ENCODE measurements at places on chromosomes 5 and 9.
A peak's percentile ranks its signal among the peaks of the same experiment; 100 is the strongest.

GRCh38 chr9:95333426-95333825 lies 15.9 kb upstream of the FANCC start:
- no peak for DNase-seq

GRCh38 chr5:58543723-58544122 lies 39.2 kb upstream of the RAB3C start:
- DNase-seq: no peak

DNA sequence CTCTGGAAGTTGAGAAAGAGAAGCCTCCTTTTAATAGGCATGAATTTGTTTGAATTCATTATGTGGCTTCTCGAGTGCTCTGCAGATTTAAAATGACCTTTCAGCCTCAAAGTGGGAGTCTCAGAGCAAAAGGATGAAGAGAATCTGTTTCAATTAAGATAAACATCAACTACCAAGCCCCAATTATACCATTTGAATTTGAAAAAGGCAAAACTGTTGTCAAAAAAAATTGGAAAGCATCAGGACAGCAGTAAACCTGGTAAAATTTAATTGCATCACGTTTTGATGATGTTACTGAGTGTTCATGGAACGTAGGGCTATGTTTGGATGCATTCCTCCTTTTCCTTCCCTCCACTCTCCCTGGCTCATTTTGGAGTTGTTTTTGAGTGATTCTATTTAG lies 637.2 kb downstream of the PDE4D start:
- no peak for DNase-seq

DNA sequence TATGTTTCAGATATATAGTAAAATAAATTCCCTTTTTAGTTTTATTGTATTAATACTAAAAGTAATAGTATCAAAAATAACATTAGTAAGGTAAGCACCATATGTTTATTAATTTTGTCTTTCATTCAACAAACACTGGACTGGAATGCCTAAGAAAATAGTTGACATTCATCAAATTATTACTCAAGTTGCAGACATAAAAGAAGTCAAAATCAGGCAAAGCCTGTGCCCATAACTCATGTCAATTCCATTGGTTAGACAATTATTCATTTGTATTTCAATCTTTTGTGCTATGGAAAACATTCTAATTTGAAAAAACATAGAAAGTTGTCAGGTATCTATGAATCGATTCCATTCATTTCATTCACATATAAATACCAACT lies 158.9 kb downstream of the CEMIP2 start:
- DNase-seq: no peak

DNA sequence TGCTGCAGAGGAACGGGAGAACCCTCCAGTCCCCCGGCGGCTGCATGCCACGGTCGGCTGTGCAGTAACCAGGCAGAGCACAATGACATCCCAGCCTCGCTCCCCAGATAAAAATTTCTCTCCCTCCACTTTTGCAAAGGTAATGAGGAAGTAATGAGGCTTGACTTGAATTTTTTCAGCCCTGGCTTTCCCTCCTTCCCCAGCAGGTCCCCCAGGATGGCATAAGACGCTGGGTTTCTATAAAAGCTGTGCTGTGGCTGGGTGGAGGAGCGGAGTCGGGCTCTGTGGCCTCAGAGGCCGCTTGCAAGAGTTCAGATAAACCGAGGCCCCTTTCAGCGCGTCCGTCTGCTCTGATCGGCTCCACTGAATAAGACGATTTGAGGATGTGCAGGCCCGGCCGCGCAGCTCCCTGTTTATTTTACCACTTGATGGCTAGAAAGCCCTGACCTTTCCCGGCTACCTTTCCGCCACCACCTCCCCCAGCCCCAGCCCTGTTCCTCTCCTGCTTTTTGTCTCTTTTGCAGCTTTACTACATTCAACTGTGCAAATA lies 351.9 kb upstream of the IRX2 start:
- no peak for DNase-seq

- no peak for DNase-seq
Observed at GRCh38 chr9:119793218-119793617, 424.0 kb upstream of the BRINP1 start.

- DNase-seq: no peak
Observed at GRCh38 chr5:164680812-164681520, 1175.5 kb downstream of the MAT2B start.

DNA sequence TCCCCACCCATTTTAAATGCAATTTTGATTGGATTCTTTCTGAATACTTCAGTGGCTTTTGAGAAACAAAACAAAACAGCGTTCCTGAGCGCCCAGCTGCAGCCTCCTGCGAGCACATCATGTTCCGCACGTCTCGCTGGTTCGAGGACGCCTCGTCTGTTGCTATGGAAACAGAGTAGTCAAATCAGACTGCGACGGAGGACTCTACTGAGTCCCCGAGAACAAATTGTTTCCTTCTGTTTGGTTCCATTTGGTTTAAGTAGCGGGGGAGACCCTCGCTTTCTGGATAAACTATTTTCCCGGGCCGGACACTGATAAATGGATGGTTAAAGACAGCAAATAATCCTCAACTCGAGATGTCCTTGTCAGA lies 69.0 kb downstream of the SLC28A3 start:
- DNase-seq: peak; percentile 50

DNA sequence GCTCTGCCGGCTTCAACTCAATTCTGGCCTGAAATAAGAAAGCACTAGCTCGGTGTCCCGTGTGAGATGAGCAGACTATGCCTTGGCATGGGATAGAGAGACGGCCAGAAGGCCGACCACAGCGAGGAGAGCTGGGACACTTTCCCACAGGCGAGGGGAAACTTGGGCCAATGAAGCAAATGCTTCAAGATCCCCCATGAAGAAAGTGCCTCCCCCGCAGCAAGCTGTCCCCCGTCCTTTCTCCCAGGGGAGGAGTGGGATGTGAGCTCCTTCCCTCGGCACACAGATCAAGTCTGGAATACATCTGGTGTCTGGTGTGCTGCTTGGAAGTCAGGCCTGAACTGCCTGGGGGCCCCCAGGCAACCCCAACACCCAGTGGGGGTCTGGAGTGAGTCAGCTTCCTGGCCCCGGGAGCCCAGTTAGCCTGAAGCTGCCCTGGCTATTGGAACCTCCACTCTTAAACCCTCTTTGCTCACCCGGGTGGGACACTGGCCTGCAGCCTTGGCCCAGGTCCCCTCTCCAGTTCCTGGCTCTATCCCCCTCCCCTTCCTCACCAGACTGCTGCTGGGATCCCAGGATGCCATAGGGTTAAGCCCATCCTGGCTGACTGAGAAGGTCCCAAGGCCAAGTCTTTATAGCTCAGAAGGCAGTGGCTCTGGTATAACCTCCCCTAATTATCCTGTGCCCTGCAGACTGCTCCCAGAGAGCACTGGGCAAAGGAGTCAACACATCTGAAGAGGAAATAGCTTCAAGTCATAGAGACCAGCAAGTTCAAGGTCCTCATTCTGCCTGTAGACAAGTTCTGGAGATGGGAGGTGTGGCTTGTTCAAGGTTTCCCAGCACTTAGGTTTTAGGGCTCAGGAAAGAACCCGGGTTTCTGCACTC lies 205.3 kb downstream of the TTLL11 start:
- DNase-seq: no peak

DNA sequence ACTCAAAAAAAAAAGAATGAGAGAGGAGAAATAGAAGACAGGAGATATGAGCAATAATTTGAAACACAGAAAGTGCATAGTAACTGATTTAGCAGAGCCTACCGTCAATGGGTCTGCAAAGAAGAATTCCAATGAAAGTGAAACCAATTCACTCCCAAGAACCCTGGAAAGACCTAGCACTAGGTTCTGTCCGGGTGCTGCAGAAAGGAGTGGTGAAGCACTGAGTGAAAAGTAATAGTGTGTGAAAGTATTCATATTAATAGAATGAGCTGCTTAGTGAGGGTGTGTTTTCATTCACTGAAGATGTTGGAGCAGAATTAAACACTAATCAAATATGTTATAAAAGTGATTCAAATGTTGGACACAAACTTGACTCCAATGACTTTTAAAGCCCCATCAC lies 51.3 kb upstream of the SLC30A5 start:
- DNase-seq: no peak

DNA sequence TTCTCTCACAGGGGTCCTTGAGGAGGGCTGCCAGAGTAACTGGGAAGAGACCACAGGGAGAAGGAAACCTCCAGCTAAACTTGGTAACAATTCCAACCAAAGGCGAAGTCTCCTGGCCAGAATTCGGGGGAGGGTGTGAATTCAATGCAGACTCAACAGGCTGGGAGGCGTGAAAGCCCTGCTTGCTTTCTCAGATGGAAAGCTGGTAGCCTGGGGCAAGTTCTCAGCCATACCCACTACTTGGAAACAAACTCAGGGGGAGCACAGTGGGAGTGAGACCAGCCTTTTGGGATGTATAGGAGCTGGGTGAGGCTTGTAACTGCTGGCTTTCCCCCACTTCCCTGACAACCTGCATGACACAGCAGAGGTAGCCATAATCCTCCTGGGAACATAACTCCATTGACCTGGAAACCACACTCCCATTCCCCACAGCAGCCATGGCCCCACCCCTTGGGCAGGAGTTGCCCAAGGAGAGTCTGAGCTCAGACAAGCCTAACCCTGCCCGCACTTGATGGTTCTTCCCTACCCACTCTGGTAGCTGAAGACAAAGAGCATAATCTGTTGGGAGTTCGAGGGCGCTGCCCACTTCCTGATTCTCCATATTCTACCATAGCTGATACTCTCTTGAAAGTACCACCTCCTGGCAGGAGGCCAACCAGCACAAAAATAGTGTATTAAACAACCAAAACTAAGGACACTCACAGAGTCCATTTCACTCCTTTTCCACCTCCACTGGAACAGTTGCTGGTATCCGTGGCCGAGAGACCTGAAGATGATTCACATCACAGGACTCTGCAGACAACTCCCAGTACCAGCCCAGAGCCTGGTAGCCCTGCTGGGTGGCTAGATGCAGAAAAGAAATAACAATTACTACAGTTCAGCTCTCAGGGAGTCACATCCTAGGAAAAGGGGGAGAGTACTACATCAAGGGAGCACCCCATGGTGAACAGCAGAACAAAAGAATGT lies 123.8 kb downstream of the FAM170A start:
- no peak for DNase-seq

- no peak for DNase-seq
Observed at GRCh38 chr5:154193283-154193682, 2.8 kb downstream of the GALNT10 start.

DNA sequence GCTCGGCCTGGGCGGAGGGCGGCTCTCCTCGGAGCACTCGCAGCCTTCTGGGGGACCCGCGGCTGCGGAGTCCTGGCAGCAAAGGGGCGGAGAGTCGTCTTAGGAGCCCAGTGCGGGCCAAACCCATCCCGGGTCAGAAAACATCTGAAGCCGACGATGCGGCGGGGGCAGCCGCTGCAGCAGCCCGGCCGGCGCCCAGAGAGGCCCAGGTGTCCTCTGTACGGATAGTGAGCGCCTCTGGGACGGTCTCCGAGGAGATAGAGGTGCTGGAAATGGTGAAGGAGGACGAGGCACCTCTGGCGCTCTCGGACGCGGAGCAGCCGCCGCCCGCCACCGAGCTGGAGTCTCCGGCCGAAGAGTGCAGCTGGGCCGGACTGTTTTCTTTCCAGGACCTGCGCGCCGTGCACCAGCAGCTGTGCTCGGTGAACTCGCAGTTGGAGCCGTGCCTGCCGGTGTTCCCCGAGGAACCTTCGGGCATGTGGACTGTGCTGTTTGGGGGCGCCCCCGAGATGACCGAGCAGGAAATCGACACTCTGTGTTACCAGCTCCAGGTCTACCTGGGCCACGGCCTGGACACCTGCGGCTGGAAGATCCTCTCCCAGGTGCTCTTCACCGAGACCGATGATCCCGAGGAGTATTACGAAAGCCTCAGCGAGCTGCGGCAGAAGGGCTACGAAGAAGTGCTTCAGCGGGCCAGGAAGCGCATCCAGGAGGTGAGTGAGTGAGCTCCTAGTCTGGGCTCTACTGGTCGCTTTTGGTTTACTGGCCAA lies 1.2 kb downstream of the JMY start:
- peak; percentile 45 for DNase-seq

DNA sequence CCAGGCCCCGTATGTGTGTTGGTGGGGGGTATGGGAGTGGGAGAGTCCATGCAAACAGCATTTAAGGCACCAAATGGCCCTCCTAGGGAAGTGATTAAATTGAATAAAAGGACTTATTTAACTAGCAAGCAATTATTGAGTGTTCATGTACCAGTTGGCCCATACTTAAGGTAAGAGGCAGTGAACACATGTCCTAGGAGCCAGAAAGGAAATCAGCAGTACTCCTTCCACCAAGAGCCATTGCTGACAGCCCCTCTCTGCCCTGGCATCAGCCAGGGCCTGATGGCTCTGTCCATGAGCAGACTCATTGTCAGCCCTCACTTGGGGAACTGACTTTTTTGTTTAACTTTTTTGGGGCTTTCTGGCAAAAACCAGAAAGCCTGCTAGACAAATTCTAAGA lies 10.4 kb upstream of the SHROOM1 start:
- DNase-seq: no peak

- DNase-seq: no peak
Observed at GRCh38 chr9:2311920-2312319, 296.8 kb downstream of the SMARCA2 start.

DNA sequence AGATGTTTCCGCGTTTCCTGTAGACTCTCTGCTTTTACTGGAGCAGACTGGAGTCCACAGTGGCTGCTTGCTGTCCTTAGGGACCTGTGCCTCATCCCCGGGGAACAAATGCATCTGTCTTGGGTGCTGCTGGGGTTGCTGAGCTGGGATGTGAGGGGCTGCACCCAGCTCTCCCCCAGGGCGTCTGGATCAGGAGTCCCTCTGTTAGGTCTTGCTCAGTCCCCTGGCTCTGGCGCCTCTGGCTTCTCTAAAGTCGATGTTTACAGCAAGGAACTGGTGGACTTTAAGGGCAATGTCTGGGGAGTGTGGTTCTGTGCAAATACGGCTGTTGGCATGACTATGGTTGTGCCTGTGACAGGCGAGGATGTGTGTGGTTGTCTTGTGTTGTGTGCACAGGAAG lies 91.4 kb downstream of the CACNA1B start:
- no peak for DNase-seq

DNA sequence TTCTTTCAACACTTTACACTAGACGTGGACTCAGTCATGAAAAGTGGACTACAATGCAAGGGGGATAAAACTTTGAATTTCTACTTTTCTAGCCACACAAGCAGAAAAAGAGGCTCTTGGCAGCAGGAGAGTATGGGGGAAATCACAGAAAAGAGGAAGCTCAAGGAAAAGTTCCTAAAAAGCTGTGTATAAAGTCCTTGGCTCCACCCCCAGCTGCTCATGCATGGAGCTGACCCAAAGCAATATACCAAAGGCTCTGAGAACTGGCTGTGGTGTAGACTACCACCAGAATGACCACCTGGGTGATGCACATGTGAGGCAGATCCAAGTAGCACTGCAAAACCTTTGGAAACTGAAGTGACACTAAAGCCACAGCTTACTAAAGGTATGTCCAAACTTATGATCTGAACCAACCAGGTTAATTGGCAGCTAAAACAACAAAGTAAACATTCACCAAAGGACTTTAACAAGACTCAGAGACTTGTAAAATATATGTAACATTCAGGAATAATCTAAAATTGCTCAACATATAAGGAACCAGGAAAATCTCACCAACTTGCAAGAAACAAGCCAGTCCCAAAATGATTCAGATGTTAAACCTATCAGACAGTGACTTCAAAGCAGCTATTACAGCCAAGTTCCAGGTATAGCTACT lies 55.5 kb upstream of the RASGRF2 start:
- no peak for DNase-seq
